ENCODE measurements at places on chromosomes 2 and 18.

GRCh38 chr2:86281066-86281700 is 56.2 kb downstream of the REEP1 start:
- DNase-seq = no peak

- DNase-seq = peak; percentile 10
Measured at GRCh38 chr2:171688129-171688465, 828 bp downstream of the DYNC1I2 start.

DNA sequence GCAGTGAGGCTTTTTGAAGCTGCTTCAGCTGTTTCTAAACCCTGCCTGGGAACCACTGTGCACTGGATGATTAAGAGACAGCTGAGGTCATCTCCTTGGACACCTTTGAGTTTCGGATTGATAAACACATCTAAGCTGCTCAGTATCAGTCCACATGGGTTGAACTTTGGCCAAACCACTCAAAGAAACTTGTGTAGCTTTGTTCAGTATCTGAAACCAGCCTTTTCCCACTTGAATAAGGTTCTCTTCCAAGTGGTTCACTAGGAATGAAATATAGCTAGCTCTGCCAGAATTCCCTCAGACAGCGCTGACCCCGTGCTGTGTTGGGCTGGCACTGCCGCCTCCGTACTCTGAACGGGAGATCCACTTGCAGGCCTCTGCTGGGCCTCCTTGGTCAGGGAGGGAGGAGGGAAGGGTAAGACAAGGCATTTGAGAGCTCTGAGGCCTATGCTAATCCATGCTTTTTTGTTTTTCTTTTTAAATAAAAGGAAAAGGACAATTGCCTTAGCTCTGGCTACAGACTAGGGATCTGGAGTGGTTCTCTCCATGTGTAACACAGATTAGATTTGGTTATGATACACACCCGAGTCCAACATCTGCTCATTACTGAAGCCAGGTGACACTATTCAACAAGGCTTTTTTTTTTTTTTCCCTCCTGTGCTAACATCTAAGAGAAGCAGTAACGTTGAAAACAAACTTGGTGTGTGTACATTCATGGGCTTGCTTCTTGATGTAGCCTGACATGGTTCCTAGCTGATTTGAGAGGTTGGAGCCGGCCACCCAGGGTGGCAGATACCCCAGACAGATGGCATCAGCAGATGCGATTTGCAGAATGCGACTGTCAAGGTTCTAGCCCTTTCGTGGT is 67.7 kb downstream of the NCK2 start:
- DNase-seq = peak; percentile 32

DNA sequence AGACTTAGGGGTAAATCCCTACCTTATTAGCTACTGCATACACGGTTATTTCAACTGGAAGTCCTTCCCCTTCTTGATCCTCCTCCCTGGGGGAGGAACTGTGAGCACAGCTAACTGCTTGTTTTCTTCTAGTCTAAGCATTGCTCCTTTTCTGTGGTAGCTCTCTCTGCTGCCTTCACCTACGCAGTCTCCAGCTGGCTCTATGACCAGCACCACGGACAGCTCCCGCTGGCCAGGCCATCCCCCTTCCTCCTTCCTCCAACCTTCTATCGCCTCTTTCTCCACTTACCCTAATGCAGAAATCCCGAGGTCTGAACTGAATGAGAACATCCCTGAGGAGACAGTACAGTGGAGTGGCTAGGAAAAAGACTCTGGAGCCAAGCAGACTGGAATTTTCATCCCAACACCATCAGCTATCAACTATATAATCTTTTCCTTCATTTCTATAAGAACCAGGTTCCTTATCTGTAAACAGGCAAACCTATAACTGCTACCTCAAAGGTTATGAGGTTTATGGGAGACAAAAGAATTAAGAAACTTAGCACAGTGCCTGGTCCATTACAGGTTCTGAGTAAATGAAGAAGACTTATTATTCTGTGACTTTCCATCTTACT is 4.7 kb upstream of the CFAP65 start:
- no peak for DNase-seq

DNA sequence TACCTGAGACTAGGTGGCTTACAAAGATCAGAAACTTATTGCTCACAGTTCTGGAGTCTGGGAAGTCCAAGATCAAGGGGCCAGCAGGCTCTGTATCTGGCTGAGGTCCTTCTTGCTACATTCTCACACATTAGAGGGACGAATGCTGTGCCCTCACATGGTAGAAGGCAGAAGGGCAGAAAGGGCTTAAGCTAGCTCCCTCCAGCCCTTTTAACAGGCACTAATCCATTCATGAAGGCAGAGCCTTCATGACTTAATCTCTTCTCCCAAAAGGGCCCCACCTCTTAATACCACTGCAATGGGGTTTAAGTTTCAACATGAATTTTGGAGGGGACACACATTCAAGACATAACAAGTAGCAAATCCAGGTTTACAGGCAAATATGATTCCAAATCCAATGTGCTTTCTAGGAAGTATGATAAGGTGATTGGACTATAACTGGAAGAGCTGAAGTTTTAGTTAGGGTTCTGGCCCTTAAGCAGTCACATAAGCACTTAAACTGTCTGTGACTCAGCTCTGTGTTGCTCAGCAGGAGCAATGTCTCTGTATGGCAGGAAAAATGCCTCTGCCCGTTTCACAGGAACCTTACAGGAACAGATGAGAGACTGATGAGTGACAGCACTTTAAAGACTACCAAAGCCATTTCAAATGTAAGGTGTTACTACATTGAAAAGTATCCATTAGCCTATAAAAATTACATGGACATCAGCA is 119.6 kb upstream of the PTPRM start:
- DNase-seq = no peak

DNA sequence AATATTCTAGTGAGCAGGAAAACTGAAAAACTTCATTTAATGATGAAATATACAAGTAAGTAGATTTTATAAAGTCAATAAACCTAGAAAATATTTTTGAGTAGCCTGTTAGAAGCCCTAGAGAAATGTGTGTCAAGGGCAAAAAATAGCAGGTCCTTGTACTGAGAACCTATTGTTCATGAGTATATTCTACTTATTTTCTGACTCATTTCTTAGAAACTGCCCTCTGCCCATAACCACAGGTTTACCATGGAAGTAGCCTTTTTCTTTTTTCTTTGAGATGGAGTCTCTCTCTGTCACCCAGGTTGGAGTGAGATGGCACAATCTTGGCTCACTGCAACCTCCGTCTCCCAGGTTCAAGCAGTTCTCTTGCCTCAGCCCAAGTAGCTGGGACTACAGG is 19.4 kb upstream of the SELENOI start:
- no peak for DNase-seq

- DNase-seq = no peak
Measured at GRCh38 chr2:9769171-9770005, 73.9 kb upstream of the TAF1B start.

GRCh38 chr2:70448041-70448440 is 105.6 kb downstream of the TGFA start:
- DNase-seq = no peak

DNA sequence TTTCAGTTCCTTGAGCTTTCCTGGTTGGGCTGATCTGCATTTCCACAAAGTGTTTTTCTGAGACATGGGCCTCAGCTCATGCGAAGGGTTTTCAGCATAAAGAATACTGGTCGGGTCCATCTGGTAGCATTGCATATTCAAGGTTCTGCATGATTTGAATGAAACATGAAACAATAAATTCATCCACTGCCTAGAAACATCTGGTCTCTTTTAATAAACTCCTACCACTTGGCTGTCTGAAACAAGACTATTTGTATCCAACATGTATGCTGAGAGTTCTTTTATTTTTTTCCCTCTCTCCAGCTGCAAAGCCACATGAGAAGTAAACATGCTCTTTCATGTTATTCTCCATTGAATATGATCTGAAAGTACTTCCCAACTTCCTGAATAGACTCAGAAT is 314.9 kb upstream of the SOX11 start:
- no peak for DNase-seq

- DNase-seq = no peak
Measured at GRCh38 chr2:230668939-230669303, 43.7 kb upstream of the CAB39 start.

- DNase-seq = no peak
Measured at GRCh38 chr2:141728886-141729285, 401.9 kb downstream of the LRP1B start.

- DNase-seq = no peak
Measured at GRCh38 chr2:226837334-226837733, 1.5 kb downstream of the RHBDD1 start.

- DNase-seq = no peak
Measured at GRCh38 chr2:98530114-98530513, 78.2 kb downstream of the COA5 start.

DNA sequence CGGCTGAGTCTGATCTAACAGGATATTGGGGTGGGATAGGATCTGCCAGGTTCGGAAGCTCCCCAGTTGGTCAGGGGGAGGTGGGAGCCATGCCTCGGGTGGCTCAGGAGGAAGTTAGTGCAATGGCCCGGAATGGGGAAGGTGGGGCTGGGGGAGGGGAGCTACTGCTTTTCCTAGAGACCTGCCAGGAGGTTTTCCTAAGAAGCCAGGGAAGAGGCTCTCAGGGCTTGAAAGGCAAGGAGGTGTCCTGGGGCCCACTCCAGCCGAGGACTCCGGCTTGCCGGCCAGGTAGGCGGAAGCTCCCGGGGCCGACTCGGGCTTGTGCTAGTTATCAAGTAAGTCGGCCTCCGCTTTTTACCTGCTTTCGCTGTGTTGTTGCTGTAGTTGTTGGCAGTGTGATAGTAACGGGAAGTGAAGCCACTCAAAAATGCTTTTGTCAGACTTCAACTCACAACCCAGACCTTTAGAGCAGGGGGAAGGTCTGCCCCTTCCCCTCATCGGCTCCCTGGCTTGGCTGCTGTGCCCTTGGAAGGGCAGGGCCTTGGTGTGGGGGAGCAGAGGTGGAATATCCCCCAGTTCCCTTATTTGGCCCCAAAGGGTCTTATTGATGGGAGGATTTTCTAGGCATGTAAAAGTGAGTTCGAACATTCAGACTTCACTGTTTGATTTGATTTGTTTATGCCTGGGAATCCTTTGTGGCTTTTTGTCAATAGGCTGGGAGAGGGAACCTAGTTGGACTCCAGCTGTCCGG is 5.4 kb downstream of the GDF7 start:
- no peak for DNase-seq

DNA sequence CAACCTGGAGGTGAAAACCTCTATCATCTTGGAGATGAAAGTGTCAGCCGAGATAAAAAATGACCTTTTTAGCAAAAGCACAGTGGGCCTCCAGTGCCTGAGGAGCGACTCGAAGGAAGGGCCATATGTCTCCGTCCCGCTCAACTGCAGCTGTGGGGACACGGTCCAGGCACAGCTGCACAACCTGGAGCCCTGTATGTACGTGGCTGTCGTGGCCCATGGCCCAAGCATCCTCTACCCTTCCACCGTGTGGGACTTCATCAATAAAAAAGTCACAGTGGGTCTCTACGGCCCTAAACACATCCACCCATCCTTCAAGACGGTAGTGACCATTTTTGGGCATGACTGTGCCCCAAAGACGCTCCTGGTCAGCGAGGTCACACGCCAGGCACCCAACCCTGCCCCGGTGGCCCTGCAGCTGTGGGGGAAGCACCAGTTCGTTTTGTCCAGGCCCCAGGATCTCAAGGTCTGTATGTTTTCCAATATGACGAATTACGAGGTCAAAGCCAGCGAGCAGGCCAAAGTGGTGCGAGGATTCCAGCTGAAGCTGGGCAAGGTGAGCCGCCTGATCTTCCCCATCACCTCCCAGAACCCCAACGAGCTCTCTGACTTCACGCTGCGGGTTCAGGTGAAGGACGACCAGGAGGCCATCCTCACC is 90.2 kb downstream of the SH3BP4 start:
- DNase-seq = no peak

DNA sequence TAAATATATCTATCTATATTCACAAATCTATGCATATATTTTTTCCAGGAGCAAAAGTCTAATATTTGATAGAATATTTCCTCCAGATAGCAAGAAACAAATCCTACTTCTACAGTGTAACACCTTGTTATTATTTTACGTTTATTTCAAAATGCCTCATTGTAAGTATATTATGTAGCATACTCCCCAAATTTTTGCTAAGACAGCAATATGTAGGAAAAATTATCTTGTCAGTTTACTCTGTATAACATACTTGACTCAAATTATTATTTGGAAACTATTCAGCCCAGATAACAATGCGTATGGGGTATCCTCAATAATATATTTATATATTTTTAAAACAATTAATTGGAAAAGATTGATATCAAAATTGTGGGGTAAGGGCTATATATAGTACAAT is 313.2 kb downstream of the NR4A2 start:
- no peak for DNase-seq

- DNase-seq = no peak
Measured at GRCh38 chr2:188622601-188623260, 331.1 kb downstream of the GULP1 start.

DNA sequence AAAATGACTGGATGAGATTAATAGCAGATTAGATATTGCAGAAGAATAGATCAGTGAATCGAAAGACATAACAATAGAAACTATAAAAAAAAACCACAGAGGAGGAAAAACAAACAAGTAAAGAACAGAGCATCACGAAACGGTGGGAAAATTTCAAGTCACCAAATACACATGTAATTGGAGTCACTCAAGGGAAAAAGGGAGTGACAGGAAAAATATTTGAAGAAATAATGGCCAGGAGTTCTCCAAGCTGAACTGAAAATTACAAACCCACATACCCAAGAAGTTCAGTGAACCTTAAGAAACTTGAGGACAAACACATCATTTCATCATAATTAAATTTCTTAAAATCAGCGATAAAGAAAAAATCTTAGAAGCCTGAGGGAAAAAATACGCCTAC is 11.0 kb upstream of the IL1R1 start:
- DNase-seq = no peak

GRCh38 chr2:100902817-100903405 is 83.0 kb downstream of the NPAS2 start:
- DNase-seq = peak; percentile 83

GRCh38 chr18:48530399-48531081 is 8.3 kb upstream of the CTIF start:
- DNase-seq = peak; percentile 31

- DNase-seq = no peak
Measured at GRCh38 chr2:224372641-224373040, 29.3 kb downstream of the FAM124B start.

DNA sequence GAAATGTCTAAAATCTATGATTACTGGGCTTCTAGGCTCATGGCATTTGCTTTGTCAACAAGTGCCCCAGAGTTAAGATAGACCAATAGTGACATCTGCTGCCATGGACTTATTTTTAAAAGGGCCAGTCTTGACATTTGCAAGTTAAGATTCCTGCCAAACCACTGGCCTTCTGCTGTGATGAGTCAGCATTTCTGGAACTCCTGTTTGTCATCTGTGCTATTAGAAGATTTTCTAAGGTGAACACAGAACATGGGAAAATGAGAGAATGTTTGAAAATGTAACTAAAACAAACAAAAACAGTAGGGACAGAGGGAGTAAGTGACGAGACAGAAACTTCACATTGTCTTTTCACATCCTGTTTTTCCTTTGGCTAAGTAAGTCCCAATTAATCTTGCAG is 93.7 kb upstream of the WDR75 start:
- peak; percentile 97 for DNase-seq

DNA sequence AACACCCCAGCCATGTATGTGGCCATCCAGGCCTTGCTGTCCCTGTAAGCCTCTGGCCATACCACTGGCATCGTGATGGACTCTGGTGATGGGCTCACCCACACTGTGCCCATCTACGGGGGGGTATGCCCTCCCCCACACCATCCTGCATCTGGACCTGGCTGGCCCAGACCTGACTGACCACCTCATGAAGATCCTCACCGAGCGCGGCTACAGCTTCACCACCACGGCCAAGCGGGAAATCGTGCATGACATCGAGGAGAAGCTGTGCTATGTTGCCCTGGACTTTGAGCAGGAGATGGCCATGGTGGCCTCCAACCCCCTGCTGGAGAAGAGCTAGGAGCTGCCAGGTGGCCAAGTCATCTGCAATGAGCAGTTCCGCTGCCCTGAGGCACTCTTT is 80.4 kb upstream of the ZCCHC2 start:
- DNase-seq = no peak

All from fibroblast of gingiva (primary cell).